ENCODE measurements at places on chromosomes 4 and X. TPM values are rescaled to one million over a fixed set of nuclear protein-coding genes. Genes with fewer than 3 reads are reported as not detected.

The FAM9B gene
- total RNA-seq: not detected

The CD40LG gene
- not detected for total RNA-seq

The GLRB gene
- 3.0 TPM for total RNA-seq

The RIBC1 gene
- 1.6 TPM for total RNA-seq

The ADAMTS3 gene
- total RNA-seq: 5.0 TPM

The STPG2 gene
- total RNA-seq: 0.18 TPM

The FAM53A gene
- 1.6 TPM for total RNA-seq

The TCEAL2 gene
- total RNA-seq: not detected

The MBNL3 gene
- total RNA-seq: 10.2 TPM

The IL1RAPL2 gene
- 0.27 TPM for total RNA-seq

The ERCC6L gene
- total RNA-seq: 9.9 TPM

The NSG1 gene
- 2.7 TPM for total RNA-seq

The TMSB15A gene
- not detected for total RNA-seq

The PNMA6F gene
- total RNA-seq: not detected

The TRPC3 gene
- total RNA-seq: 0.45 TPM

The SGMS2 gene
- total RNA-seq: 144 TPM

The MSANTD1 gene
- total RNA-seq: 0.63 TPM

The HTR2C gene
- total RNA-seq: not detected

The SLC49A3 gene
- 11.6 TPM for total RNA-seq

The CFI gene
- total RNA-seq: 201 TPM

The CT55 gene
- total RNA-seq: not detected

The MSX1 gene
- 4.3 TPM for total RNA-seq
